ENCODE measurements at places on chromosomes 16 and 17. TPM values are rescaled to one million over a fixed set of nuclear protein-coding genes. Genes with fewer than 3 reads are reported as not detected.

DNA sequence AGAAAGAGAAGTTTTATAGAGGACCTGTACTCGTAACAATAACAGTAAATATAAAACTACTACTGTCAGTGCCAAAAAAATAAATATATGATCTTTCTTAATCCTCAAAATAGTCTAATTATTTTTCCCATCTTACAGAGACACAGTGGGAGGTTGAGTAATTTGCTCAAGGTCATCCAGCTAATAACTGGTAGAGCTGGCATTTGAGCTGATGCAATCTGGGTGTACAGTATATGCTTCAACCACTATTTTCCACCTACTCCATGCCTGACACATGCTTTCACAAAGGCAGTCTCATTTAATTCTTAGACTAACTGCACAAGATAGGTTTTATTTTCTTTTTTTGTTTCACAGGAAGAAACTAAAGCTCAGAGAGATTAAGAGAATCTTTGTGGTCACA is 33.6 kb downstream of the PIGL start:
- no peaks in the 10 kb centered on the region for H3K27me3 ChIP-seq
- DNase-seq: no peak
- no peaks in the 10 kb centered on the region for H3K36me3 ChIP-seq
- H3K4me3 ChIP-seq: no peak overlapping the region

- H3K27me3 ChIP-seq: no peaks in the 10 kb centered on the region
- no peaks in the 10 kb centered on the region for H3K4me1 ChIP-seq
- no peak for DNase-seq
Measured at GRCh38 chr16:53962041-53962440, 258.1 kb downstream of the FTO start.

CSH1 gene
- not detected for polyA plus RNA-seq

GRCh38 chr16:12539185-12539929 is 264.3 kb downstream of the CPPED1 start:
- no peaks in the 10 kb centered on the region for H3K4me1 ChIP-seq
- no peak overlapping the region for H3K4me3 ChIP-seq
- no peak for DNase-seq
- no peaks in the 10 kb centered on the region for H3K27me3 ChIP-seq
- H3K27ac ChIP-seq: no peak overlapping the region
- H3K36me3 ChIP-seq: no peaks in the 10 kb centered on the region

DNA sequence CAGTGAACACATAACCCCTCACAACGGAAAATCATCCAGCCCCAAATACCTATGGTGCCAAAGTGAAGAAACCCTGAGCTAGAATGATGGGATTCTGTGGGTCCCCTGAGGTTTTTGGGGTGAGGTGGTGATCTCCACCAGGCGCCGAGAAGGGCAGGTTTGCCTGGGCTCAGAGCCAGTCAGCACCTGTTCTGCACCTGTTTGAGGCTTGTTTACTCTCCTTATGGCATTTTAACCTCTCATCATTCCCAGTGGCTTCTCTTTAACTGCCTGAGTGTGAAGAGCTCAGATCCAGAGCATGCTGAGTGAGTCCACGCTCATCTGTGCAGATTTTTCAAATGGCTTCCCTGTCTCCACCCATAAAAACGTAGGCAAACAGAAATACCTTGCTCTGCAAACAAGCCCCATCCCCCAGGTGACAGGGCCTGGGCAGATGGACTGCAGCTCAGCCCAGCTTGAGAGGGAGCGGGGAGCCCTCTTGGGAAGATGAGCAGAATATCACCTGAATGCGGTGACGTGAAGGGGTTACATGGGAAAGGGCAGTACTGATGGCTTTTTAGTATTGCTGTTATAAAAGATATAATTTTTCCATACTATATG is 40.1 kb upstream of the CLEC19A start:
- DNase-seq: no peak
- H3K27ac ChIP-seq: no peak overlapping the region
- no peaks in the 10 kb centered on the region for H3K4me1 ChIP-seq
- no peak overlapping the region for H3K4me3 ChIP-seq

TXNL4B gene
- polyA plus RNA-seq: 5.4 TPM
